NCI-H2081 treated with DMSO at 0.1 percent for 48 hours (cell line): ENCODE measurements at places on chromosomes 4 and X.

DNA sequence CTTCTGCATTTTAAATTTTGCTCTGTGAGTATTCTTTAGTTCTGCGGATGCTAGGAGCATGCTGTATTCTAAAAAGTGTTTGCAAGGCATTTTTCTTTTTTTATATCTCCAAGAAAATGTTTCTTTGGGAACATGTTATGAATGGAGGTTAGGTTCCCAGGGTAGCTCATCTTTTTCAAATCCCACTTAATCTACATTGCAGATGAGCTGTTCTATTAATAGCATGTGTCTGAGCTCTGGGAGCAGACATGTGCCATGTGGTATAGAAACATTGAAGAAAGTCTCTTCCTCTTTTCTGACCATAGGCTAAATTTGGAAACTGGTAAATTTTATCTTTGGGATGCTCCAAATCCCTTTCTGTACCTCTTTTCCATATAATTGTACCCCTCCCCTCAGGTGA lies 23.2 kb downstream of the DIAPH2 start:
- no peak for DNase-seq

DNA sequence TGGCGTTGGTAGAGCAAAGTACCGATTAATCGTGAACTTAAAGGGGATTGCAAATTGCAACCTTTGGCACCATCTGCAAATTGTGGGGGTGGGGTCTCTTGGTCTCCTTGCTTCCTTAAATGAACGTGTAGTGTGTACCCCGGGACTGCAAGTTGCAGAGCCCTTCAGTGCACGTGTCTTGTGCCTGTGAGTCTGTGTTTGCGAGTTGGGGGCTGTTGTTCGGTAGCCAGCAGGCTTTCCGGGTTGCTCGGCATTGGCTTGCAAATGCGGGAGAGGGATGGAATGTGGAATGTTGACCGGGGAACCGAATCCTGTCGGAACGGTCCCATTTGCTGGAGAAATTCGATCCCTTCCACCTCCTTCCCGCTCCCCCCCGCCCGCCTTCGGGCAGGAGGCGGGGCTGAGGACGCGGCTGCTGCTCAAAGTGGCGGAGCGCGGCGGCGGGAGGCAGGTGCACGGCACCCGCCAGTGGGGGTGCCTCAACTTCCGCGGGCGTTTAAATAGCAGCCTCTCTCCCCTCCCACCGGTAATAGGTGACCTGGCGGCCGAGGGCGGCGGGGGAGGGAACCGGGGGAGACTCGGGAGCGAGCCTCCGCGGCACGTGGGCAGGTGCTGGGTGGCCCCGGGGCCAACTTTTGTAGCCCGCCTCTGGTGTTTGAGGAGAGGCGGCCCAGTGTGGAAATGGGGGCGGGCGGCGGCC lies 1.5 kb downstream of the JADE1 start:
- peak; percentile 51 for DNase-seq

- DNase-seq: no peak
These were observed 5.5 kb downstream of the CAMK2D start for GRCh38 chr4:113756005-113756410.

DNA sequence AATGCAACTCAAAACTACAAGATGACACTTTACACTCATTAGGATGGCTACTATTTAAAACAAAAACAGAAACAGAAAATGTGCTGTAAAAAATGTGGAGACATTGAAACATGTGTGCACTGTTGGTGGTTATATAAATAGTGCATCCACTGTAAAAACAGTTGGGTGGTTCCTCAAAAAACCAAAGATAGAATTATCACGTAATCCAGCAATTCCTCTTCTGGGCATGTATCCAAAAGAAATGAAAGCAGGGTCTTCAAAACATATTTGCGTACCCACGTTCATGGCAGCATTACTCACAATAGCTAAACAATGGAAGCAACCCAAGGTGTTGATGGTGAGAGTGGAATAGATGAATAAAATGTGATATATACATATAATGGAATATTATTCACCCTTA lies 967.2 kb downstream of the TRAM1L1 start:
- no peak for DNase-seq

GRCh38 chr4:176635372-176636261 lies 157.1 kb downstream of the VEGFC start:
- DNase-seq: no peak

- DNase-seq: no peak
These were observed 73.0 kb upstream of the FRMPD4 start for GRCh38 chrX:12065251-12065650.

GRCh38 chr4:101914761-101915160 lies 124.2 kb downstream of the BANK1 start:
- no peak for DNase-seq

- no peak for DNase-seq
These were observed 112.8 kb downstream of the LUZP4 start for GRCh38 chrX:115402299-115402698.

DNA sequence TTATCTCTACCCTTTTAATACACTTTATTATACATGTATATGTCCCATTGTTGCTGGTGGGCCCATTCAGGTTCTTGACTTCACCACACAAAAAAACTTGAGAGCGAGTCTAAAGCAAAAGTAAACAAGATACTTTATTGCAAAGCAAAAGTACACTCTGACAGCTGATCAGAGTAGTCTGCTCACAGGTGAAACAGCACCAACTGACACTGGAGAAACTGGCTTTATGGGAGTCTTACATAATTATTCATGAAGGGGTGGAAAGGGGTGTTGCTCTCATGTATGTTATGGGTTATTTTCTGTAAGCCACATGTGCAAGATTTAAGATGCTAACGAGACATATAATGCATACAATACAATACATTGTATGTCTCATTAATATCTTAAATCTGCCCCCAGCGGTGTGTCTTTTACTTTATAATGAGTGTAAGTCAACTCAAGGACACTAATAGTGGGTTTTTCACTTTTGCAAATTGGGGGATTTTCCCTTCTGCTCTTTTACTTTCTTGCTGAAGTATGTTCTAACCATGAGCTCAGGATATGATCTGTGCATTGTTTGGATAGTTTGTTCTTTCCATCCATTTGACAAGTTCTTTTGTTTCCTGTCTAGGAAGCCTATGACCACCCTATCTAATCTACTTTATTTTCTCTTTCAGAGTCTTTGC lies 256.1 kb upstream of the ITM2A start:
- no peak for DNase-seq

DNA sequence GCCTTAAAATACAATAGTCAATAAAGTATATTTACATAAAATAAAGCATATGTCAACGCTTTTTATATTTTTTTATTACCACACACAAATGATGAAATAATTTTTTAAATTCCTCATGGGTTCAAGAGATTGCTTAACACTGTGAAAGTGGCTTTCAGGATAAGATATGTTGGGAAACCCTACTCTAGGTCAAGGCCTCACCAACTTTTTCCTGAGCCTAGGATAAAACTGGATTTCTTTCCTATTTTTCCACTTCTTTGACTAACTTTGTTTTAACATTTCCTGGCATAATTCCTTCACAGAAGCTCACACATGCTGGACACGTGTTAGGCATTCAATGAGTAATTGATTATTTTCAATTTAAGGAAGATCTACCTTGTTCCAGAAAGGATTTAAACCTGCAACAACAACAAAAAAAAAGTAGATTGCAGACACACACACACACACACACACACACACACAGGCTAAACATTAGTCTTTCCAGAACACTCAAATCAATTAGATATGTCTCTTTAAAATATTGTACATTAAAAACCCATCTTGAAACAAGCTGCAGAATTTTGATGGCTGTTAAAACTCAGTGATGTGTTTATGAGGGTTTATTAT lies 9.1 kb downstream of the KLB start:
- DNase-seq: no peak

DNA sequence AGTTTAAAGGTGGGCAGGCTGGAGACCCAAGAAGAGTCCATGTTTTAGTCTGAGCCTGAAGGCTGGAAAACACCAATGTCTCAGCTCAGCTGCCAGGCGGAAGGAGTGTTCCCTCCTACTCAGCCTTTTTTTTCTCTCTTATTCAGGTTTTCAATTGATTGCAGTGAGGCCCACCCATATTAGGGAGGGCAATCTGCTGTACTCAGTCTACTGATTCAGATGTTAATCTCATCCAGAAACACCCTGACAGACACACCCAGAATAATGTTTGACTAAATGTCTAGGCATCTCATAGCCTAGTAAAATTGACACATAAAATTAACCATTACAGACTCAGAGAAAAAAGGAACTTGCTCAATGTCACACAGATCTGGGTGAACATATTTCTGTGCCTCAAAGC lies 347.1 kb downstream of the GBA3 start:
- DNase-seq: no peak

- DNase-seq: no peak
These were observed 70.6 kb downstream of the TAPT1 start for GRCh38 chr4:16155528-16156169.

DNA sequence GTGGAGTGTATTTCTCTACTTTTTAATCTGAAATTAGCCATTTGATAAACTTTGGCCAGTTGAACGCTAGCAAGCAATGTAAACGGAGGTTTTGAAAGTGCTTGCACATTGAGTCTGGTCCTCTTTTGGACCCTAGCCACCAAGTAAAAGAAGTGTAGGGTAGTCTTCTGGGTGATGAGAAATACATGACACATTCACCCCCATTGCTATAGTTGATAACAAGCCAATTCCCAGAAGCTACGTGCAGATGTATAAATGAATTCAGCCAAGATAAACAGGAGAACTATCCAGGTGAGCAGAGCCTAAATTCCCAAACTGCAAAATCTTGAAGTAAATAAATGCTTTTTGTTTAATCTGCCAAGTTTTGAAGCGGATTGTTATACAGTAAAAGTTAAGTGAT lies 965.4 kb upstream of the GRIA3 start:
- DNase-seq: no peak

GRCh38 chr4:111776561-111776960 lies 368.7 kb upstream of the FAM241A start:
- no peak for DNase-seq

- no peak for DNase-seq
These were observed 53.1 kb upstream of the TSPAN5 start for GRCh38 chr4:98711526-98711925.

DNA sequence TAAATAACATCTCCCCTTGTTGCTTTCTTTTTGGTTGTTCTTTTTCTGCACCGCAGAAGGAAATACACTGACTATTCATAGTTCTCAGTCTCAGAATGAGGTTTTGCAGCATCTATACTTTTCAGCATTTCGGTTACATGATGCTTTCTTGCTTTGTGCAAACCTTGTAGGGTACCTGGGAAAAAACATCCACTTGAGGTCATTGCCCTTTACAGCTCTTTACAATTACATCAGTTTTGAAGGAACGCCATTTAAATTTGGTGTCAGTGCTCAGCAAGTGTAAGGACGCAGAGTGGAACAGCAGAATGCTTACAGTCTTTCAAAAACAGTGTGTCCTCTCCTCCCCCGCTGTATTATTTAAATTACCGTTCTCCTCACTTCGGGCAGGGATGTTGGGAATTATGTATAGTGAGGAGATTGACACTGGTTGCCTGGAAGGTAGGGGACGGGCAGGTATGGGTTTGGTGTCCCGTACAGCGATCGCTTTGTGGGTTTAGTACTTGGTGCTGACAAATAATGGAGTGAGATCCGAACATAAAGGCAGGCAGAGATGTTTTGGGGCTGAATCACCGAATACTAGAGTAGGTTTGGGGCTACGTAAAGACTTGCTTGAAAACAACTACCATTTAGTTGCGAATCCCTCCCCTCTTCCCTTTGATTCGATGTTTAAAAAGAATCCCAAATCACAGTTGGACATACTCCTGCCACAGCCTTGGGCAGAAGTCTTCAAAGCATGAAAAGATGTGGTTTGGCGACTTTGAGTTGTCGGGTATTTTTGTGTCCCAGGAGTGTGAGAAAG lies 2.0 kb upstream of the NKX3-2 start:
- DNase-seq: no peak

- DNase-seq: no peak
These were observed 91.2 kb downstream of the CPE start for GRCh38 chr4:165470009-165470408.

GRCh38 chrX:129743821-129744220 lies 5.0 kb downstream of the XPNPEP2 start:
- no peak for DNase-seq

- no peak for DNase-seq
These were observed 127.5 kb downstream of the PAPSS1 start for GRCh38 chr4:107592519-107592918.

GRCh38 chr4:8594097-8595038 lies 1.8 kb downstream of the CPZ start:
- peak; percentile 4 for DNase-seq

GRCh38 chr4:15327311-15328298 lies 100.2 kb upstream of the C1QTNF7 start:
- DNase-seq: no peak

- no peak for DNase-seq
These were observed 65.5 kb downstream of the SPATA18 start for GRCh38 chr4:52116641-52117040.

DNA sequence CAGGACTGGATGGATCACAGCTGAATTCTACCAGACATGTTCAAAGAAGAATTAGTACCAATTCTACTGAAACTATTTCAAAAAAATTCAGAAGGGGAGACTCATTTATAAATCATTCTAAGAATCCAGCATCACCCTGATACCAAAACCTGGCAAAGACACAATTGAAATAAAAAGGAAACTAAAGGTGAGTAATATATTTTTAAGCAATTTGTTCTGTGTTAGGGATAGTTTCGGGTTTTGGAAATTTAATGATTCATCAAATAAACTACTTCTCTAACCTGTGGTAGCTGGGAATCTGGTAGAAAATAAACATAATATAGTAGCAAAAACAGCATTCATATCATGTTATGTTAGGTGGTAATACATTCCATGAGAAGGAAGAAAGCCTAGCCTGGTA lies 662.2 kb upstream of the BOD1L1 start:
- DNase-seq: no peak

GRCh38 chr4:126784966-126785580 lies 847.7 kb upstream of the INTU start:
- DNase-seq: no peak

DNA sequence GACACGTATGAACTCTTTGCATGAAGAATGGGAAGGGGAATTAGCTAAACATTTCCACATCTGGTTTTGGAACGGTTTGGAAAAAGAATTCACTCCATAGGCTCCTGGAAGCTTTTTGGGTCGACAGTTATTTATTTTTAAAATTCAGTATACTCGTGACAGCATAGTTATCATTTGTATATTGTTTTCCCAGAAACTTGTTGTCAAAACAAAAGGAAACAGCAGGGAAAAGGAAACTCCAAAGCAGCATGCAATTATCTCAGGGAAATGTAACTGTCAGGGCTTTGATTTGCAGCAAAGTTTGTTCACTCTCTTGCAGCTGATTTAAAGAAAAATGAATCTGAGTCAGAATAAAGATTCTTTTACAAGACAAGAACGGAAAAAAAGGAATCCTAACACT lies 86.5 kb downstream of the PLAC1 start:
- DNase-seq: no peak

DNA sequence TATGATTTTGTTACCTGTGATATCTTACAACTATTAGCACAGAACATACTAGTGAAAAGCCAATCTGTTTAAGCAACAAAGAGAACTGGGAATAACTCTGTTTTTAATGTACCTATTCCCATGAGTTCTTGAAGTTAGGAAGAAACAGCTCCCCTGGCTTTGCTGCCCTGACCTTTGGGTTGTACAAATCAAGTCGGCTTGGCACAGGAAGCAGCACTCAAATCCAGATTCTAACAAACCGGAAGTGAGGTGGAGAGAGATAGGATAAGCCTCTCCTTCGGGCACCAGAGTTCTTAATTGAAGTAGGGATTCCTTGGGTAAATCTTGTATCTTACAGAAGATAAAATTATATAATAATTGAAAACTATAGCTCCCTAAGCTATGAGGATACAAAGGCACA lies 144.8 kb upstream of the CPEB2 start:
- DNase-seq: no peak
